ENCODE measurements at places on chromosomes 7 and 10.

DNA sequence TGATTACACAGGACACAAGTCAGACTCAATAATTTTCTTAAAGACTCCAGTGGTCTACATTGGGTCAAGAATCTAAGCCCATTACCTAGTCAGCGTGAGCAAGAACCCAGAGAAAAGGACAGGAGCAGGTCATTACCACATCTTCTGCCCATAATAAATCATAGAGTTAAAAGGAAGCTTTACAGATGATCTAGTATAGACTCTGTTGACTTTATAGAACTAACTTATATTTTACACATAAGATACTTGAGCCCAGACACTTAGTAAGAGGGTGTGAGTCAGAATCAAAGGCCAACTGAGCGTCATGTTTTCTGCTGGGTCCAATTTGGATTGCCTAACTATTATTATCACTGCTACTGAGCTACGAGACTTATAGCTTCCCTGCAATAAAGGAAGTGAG is 206.1 kb upstream of the NPSR1 start:
- DNase-seq = no peak

- DNase-seq = no peak
These were observed 797.3 kb downstream of the XPNPEP1 start for GRCh38 chr10:109126016-109126415.

DNA sequence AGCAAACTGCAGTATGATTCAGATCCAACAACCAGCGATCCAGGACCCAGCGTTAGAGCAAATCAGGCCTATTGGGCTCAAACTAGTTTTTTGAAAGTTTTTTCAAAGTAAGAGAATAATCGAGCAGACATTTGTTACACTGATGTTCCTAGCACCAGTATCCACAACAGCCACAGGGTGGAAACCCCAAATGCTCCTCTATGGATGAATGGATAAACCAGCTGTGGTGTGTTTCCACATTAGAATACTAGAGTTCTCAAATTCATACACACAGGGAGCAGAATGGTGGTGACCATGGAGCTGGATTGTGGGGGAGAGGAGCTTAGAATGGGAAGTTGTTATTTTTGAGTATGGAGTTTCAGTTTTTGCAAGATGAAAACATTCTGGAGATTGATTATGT is 60.7 kb downstream of the PDIA4 start:
- no peak for DNase-seq

- no peak for DNase-seq
These were observed 29.4 kb upstream of the CACNA2D1 start for GRCh38 chr7:82472966-82473365.

- no peak for DNase-seq
These were observed 421.3 kb downstream of the GFRA1 start for GRCh38 chr10:115851695-115852094.

DNA sequence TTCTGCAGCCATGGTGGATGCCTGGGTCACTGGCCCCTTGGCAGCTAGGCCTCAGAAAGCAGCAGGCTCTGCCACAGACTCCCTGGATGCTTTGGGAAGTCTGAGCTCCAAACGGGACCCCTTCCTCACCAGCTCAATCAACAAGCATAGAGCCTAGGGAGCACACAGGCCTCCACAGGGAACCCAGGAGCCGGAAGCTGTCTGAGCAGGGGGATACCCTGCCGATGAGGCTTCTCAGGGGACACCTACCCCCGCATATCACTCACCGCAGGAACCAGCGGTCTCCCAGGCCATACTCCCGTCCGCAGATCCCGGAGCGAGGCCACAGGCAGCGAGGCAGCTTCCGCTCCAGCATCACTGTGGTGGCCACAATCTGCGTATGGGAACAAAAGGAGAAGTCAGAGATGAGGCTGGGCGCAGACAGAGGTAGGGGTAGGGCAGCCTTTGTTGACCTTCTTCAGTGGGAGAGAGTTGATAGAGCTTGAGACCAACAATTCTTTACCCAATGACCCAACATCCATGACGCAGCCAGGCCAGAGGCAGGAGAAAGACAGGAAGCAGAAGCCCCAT is 13.4 kb downstream of the TRPV6 start:
- DNase-seq = no peak

GRCh38 chr7:122847871-122848473 is 38.3 kb downstream of the CADPS2 start:
- DNase-seq = no peak

DNA sequence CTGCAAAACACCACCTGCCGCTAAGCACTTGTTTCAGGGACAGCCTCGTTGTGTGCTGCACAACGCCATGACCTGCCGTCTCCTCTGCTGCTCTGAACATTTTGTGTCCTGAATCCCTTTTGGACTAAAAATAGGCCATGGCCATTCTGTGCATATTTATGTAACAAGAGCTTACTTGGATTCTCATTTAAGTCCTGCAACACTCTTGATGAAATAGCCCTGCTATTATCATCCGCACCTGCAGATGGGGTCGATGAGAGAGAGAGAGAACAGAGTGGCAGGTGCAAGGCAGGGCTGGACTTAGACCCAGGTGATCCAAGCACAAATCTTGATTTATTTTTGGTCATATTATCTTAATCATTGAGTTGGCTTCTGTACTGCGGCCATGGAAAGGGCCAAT is 121.2 kb upstream of the PRKCQ start:
- DNase-seq = no peak

DNA sequence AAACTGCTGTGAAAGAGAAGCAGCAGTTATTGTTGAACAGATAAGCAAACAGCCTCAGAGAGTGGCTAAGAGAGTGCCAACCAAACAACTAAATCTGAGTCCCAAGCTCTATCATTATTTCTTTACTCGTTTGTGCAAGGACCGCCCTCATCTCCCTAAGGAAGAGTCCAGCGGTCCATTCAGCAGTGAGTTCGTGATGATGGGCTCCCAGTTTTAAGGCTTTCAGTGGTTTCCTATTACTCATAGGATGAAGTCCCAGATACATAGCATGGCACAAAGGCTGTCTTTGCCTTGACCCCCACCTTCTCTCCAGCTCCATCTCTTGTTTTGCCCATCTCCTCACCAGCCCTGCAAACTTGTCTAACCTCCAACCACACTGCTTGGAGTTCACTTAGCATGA is 24.3 kb upstream of the PDE1C start:
- DNase-seq = no peak

- DNase-seq = no peak
These were observed 5.5 kb downstream of the ZNF775 start for GRCh38 chr7:150384406-150385301.

DNA sequence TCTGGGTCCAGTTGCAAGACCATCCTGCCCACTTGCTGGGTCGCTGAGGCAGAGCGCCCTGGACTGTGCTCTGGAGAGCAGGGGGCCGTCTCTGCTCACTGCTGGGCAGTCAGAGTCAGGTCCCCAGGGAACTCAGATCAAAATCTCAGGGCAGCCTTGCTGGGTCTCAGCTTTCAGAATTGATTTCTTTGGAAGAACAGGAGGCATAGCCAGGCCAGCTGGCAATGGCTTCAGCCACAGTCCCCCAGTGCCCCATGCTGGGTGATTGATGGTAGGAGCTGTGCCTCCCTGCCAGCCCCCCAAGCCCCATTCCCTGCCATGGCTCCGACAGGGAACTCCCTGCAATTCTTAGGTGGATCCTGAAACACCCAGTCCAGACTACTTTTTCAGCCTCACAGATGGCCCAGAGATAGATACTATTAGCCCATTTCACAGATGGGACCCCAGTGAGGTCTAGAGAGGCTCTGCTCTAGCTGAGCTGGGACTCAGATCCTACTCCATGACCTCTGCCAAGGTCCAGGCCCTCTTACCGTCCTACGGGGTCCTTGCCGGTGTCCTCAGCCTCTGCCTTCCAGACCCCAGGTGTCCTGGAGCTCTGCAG is 467 bp downstream of the MMRN2 start:
- DNase-seq = peak; percentile 43

DNA sequence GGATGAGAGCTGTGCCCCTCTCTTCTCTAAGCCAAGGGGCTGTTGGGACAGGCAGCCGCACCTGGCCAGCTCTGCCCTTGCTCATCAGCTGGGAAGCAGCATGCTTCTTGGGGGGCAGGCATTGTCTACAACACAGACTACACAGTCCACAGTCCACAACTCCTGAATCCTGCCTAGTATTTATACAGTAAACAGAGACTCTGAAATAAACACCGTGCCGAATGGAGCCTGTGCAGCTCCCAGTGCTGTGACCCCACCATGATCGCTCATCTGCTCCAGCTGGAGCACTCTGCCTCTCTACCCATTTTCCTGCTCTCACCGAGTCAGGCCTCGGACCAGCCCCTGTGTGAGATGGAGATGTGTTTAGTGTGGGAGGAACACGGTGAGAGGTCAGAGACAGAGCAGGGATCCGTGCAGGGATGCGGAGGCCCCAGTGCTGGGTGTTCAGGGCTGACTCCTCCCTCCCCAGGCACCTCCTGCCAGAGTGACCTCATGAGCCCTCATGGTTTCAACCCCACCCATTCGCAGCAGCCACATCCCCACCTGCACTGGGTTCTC is 608.0 kb downstream of the DNAJB6 start:
- no peak for DNase-seq

GRCh38 chr7:119916501-119916900 is 356.5 kb upstream of the KCND2 start:
- no peak for DNase-seq

- DNase-seq = no peak
These were observed 490.0 kb upstream of the PHF14 start for GRCh38 chr7:10483671-10484070.

DNA sequence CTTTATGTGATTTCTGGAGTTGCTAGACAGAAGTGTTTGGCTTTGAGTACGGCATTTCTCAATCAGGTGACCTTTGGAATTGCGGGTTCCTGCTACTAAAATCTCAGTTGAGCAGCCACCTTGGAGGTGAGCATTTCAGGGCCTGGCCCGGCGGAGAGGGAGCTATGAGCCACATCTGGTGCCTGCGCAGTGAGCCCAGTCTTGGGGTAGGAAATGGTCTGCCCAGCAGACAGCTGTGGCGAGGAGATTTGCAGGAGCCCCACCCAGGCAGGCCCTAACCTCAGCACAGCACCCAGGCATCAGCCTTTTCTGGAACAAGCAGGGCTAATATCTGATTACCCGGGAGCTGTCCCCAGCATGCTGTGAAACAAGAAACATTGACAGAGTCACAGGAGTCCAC is 547.9 kb upstream of the FOXK1 start:
- DNase-seq = no peak

- DNase-seq = no peak
These were observed 371.2 kb upstream of the LRRN3 start for GRCh38 chr7:110719741-110720140.

DNA sequence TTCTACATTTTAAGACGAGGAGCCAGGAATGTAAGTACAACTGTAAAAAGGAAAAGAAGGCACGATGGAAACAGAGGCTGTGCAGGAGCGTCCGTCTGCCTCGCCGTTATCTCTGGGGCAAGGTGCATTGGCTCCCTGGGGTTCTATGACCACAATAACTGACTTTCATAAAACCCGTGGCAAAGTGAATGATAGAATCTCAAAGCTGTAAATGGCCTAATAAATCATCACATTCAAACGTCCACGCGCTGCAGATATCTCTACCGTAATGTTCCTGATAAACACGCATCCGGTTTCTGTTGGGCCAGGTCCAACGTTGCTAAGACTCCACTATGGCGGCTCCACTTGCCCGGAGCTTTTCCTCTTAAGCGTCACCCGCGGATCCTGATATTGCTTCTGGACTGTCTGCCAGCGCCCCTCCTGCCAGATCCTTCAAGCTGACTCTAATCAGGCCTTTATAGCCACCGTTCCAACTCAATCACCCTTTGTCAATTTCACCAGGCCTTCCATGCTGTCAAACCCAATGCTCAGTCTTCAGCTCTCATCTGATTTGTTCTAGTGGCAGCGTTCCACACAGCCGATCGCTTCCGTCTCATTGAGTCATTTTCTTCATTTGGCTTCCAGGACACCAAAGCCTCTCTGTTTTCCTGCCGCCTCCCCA is 265.6 kb upstream of the FOXK1 start:
- DNase-seq = peak; percentile 43

DNA sequence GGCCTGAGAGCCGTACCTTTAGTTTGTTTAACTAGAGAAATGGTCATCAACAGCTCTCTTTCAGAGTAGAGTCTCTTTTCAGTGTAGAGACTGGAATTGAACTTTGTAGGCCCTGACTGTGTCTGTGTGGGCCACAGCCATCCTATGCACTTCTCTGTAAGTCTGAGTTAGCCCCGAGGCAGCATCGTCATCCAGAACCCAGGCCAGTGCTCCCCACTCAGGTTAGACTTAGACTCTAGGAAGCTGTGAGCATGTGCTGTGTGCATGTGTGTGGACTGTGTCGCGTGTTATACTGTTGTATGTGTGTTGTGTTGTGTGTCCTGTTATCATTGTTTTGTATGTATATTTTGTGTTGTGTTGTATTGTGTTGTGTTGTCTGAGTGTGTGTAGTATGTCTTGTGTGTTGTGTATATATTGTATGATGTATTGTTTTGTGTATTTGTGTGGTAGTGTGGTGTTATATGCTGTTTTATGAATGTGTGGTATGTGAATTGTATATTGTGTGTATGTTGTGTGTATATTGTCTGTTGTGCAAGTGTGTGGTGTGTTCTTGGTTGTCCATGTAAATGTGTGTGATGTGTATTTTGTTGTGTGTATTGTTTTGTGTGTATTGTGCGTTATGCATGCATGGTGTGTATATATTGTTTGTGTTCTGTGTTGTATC is 18.1 kb upstream of the NCAPG2 start:
- no peak for DNase-seq

- peak; percentile 91 for DNase-seq
These were observed 59.2 kb upstream of the MYL10 start for GRCh38 chr7:101688183-101688831.

- DNase-seq = peak; percentile 66
These were observed 45.9 kb upstream of the TMEM72 start for GRCh38 chr10:44865289-44865671.

- no peak for DNase-seq
These were observed 233.1 kb upstream of the FZD8 start for GRCh38 chr10:35875016-35875676.

GRCh38 chr7:113256883-113257531 is 138.7 kb upstream of the SMIM30 start:
- no peak for DNase-seq
